ENCODE measurements at places on chromosomes 1 and 21.

GRCh38 chr1:236888903-236889302 is 93.8 kb downstream of the MTR start:
- H3K27ac ChIP-seq, result peak overlapping the region; percentile 83
- no peak overlapping the region for H3K4me3 ChIP-seq

DNA sequence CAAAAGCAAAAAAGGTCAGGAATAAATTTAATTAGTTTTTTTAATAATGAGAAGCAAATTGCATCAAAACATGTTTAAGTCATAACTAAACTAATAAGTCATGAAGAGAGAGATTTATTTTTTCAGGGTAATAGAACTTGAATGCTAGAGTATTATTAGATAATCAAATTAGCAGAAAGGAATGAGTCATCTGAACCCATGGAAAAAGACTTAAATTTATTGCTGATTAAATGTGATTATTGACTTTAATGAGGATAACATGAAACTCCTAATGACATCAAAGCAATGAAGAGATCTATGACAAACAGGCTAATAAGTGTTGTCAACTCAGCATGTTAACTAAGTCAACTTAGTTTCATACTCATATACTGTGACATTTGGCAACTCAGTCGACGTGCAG is 264.2 kb downstream of the USP25 start:
- no peaks in the 10 kb centered on the region for H3K36me3 ChIP-seq
- H3K27me3 ChIP-seq, result no peaks in the 10 kb centered on the region
- no peaks in the 10 kb centered on the region for H3K4me1 ChIP-seq
- DNase-seq, result no peak
- no peak overlapping the region for H3K27ac ChIP-seq
- no peak overlapping the region for H3K4me3 ChIP-seq

GRCh38 chr1:208423526-208423925 is 179.3 kb upstream of the PLXNA2 start:
- H3K4me3 ChIP-seq, result no peak overlapping the region
- no peaks in the 10 kb centered on the region for H3K36me3 ChIP-seq
- H3K4me1 ChIP-seq, result no peaks in the 10 kb centered on the region
- DNase-seq, result no peak
- H3K27ac ChIP-seq, result no peak overlapping the region
- H3K27me3 ChIP-seq, result no peaks in the 10 kb centered on the region

- H3K27ac ChIP-seq, result no peak overlapping the region
- peak overlapping the region; percentile 42 for H3K4me3 ChIP-seq
- H3K36me3 ChIP-seq, result no peaks in the 10 kb centered on the region
These were observed 35.5 kb downstream of the CACHD1 start for GRCh38 chr1:64505232-64505943.

- DNase-seq, result no peak
- no peak overlapping the region for H3K4me3 ChIP-seq
- H3K27ac ChIP-seq, result no peak overlapping the region
- no peaks in the 10 kb centered on the region for H3K36me3 ChIP-seq
- H3K4me1 ChIP-seq, result peaks cover 9% of the 10 kb centered on the region
- peaks cover 17% of the 10 kb centered on the region for H3K27me3 ChIP-seq
These were observed 91.0 kb upstream of the FMN2 start for GRCh38 chr1:240000634-240001033.

- DNase-seq, result no peak
- H3K27me3 ChIP-seq, result peaks cover 9% of the 10 kb centered on the region
- H3K4me1 ChIP-seq, result no peaks in the 10 kb centered on the region
- H3K27ac ChIP-seq, result no peak overlapping the region
- H3K36me3 ChIP-seq, result no peaks in the 10 kb centered on the region
- H3K4me3 ChIP-seq, result no peak overlapping the region
These were observed 83.0 kb downstream of the RRAGC start for GRCh38 chr1:38776466-38777065.

- H3K4me3 ChIP-seq, result no peak overlapping the region
- H3K27me3 ChIP-seq, result no peaks in the 10 kb centered on the region
- DNase-seq, result no peak
- no peak overlapping the region for H3K27ac ChIP-seq
- H3K4me1 ChIP-seq, result no peaks in the 10 kb centered on the region
These were observed 419.4 kb downstream of the NPHP4 start for GRCh38 chr1:5572794-5573193.

- no peak overlapping the region for H3K27ac ChIP-seq
- H3K36me3 ChIP-seq, result no peaks in the 10 kb centered on the region
These were observed 243.3 kb upstream of the JUN start for GRCh38 chr1:59027177-59027576.

GRCh38 chr1:12056331-12056841 is 6.7 kb upstream of the TNFRSF8 start:
- no peak for DNase-seq
- no peak overlapping the region for H3K4me3 ChIP-seq

DNA sequence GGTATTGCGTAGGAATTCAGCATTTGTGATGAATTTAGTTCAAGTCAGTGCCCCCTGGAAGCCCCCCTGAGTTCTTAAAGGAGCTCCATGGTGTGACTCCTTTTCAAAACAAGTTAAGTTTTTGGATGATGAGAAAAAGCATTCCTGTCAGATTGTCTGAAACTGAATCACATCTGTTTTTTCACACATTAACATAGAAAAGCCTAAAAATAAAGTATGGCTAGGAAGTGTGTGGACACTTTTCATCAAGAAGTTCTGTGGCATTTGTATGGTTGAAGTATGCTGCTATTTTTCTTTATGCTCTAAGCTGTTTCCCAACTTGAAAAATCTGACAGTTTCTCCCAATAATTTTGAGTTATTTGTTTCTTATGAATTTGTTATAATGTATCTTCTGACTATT is 33.7 kb downstream of the PRDM2 start:
- no peak overlapping the region for H3K27ac ChIP-seq
- no peaks in the 10 kb centered on the region for H3K27me3 ChIP-seq
- no peak for DNase-seq
- no peaks in the 10 kb centered on the region for H3K4me1 ChIP-seq
- no peak overlapping the region for H3K4me3 ChIP-seq

- H3K36me3 ChIP-seq, result no peaks in the 10 kb centered on the region
- H3K4me3 ChIP-seq, result no peak overlapping the region
- H3K4me1 ChIP-seq, result no peaks in the 10 kb centered on the region
- DNase-seq, result no peak
- peak overlapping the region; percentile 66 for H3K27ac ChIP-seq
These were observed 52.2 kb downstream of the XCL2 start for GRCh38 chr1:168491527-168492164.

DNA sequence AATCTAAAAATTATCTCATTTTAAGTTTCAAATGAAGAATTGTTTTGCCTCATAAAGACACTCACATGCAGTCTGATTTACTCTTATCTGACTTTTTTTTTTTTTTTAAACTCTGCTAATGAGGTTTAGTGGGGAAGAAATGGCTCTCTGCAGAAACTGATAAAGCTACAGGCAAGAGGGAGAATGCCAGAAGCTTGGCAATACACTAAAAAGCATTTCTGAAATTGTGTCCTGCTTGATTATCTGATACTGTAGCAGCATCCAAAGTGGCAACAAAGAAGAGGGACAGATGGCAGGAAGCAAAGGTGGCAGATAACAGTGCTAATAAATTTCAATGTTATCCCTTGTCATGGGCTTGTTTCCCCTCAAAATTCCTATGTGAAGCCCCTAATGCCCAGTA is 1744.9 kb downstream of the NCAM2 start:
- no peak overlapping the region for H3K27ac ChIP-seq
- DNase-seq, result no peak
- no peaks in the 10 kb centered on the region for H3K4me1 ChIP-seq

DNA sequence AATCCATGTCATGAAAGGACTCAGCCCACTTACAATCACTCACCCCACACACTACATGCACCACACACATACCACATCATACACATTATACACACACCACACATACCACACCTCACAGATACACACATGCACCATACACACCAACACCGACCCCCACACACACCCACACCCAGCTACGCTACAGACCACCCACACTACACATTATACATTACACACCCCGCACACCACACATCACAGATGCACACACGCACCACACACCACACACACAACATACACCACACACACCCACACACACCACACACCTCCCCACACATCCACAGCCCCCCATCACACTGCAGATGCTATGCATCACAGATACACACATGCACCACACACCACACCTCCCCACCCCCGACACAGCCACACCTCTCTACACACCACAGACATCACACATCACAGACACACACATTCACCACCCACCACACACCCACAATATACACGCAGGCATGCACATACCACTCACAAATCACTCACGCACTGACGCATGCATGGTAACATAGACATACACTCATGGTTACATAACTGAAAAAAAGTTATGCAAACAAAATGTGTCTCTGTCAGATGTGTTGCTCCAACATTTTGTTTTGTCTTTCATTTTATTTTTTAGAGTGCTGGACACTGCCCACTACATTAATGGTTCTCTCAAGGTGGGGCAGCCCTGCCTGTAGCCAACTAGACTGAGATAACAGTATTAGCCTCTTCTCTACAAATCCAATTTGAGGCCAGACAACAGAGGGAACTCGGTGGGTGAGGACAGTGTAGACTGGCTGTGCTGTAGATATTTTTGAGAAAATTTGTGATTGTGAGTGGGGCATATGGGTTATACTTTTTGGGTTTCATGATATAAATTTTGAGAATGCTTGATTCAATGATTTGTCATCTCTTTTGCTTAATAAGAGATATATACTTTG is 15.2 kb upstream of the PGBD2 start:
- DNase-seq, result no peak
- no peak overlapping the region for H3K27ac ChIP-seq
- H3K27me3 ChIP-seq, result no peaks in the 10 kb centered on the region
- H3K4me3 ChIP-seq, result no peak overlapping the region

DNA sequence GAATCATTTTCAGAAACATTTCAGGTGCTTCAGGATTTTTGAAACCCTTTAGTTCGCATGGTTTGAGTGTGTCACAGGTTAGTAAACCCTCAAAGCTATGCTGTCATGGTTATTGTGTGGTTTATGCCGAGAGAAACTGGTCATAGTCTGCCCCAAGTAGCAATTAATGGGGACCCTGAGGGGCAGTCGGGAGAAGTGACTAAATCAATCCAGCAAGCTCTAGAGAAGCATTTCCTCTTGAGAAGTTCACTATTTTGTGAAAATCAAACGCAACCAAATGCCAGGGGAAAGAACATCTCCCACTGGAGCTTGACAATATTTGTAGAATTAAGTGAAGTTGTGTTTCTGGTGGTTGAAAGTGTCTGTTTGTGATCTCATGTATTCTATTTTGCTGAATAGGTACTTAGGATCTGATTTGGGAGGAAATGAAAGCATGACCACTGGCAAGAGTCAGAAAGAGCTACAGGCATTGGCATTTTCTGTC is 63.0 kb upstream of the BACH1 start:
- H3K27me3 ChIP-seq, result no peaks in the 10 kb centered on the region
- peaks cover 31% of the 10 kb centered on the region for H3K4me1 ChIP-seq
- DNase-seq, result no peak

- no peaks in the 10 kb centered on the region for H3K27me3 ChIP-seq
- H3K4me1 ChIP-seq, result peaks cover 46% of the 10 kb centered on the region
- no peak for DNase-seq
- H3K36me3 ChIP-seq, result no peaks in the 10 kb centered on the region
- no peak overlapping the region for H3K4me3 ChIP-seq
These were observed 2.4 kb downstream of the LDLRAP1 start for GRCh38 chr1:25545767-25546166.

GRCh38 chr1:159918352-159919200 is 6.7 kb downstream of the TAGLN2 start:
- H3K4me3 ChIP-seq, result no peak overlapping the region
- DNase-seq, result no peak
- peaks cover 39% of the 10 kb centered on the region for H3K36me3 ChIP-seq

GRCh38 chr1:46021046-46021996 is 111.1 kb downstream of the PIK3R3 start:
- DNase-seq, result no peak
- H3K4me3 ChIP-seq, result no peak overlapping the region
- H3K36me3 ChIP-seq, result no peaks in the 10 kb centered on the region
- H3K4me1 ChIP-seq, result no peaks in the 10 kb centered on the region
- H3K27me3 ChIP-seq, result no peaks in the 10 kb centered on the region

- DNase-seq, result peak; percentile 12
- no peaks in the 10 kb centered on the region for H3K4me1 ChIP-seq
- H3K36me3 ChIP-seq, result no peaks in the 10 kb centered on the region
- H3K27me3 ChIP-seq, result no peaks in the 10 kb centered on the region
- no peak overlapping the region for H3K4me3 ChIP-seq
These were observed 176.9 kb upstream of the VAMP3 start for GRCh38 chr1:7594002-7594713.

- no peaks in the 10 kb centered on the region for H3K36me3 ChIP-seq
- no peaks in the 10 kb centered on the region for H3K4me1 ChIP-seq
- H3K4me3 ChIP-seq, result no peak overlapping the region
These were observed 725.2 kb downstream of the PTPRU start for GRCh38 chr1:29961293-29962059.

GRCh38 chr1:8423269-8423691 is 105.4 kb downstream of the SLC45A1 start:
- peaks cover 52% of the 10 kb centered on the region for H3K4me1 ChIP-seq
- DNase-seq, result peak; percentile 73
- no peaks in the 10 kb centered on the region for H3K27me3 ChIP-seq
- no peaks in the 10 kb centered on the region for H3K36me3 ChIP-seq
- peak overlapping the region; percentile 99 for H3K4me3 ChIP-seq

DNA sequence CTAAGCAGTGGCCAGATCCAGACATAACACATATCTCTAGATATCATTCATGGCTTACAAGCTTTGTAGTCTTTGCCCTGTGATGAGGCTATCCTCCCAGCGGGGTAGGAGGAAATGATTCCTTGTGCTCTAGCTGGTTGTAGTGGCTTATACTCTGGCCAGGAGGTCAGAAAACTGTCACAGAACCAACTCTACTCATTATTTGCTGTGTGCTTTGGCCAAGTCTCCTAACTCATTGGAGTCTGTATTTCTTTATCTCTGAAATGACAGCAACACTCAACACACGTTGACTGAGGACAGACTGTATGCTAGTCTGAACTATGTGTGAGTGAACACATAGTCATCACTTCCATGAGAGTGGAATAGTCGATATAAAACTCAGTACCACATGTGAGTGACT is 116.7 kb upstream of the F3 start:
- no peak overlapping the region for H3K27ac ChIP-seq
- no peaks in the 10 kb centered on the region for H3K27me3 ChIP-seq
- H3K4me3 ChIP-seq, result no peak overlapping the region
- DNase-seq, result no peak
- no peaks in the 10 kb centered on the region for H3K36me3 ChIP-seq

DNA sequence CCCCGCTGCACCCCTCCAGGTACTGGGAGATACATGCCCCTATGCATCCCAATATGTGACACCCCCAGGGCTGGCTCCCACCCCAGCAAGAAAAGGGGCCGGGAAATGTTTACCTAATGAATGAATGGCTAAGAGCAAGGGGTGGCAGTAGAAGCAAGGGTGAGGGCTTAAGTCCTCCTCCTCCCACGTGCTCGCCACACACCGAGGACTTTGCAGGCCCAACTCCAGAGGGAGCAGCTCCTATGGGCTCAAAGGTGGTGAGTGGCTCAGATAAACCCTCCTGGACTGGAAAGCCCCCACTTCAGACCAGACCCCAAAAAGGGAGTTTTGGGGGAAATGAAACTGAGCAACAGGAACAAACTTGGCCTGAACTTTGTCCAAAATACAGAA is 11.4 kb downstream of the SLC45A3 start:
- no peaks in the 10 kb centered on the region for H3K36me3 ChIP-seq
- no peaks in the 10 kb centered on the region for H3K4me1 ChIP-seq
- no peak overlapping the region for H3K4me3 ChIP-seq
- DNase-seq, result no peak
- no peak overlapping the region for H3K27ac ChIP-seq

Measured in sigmoid colon (tissue), 7 donors.